ENCODE measurements at places on chromosomes 5 and 9.

DNA sequence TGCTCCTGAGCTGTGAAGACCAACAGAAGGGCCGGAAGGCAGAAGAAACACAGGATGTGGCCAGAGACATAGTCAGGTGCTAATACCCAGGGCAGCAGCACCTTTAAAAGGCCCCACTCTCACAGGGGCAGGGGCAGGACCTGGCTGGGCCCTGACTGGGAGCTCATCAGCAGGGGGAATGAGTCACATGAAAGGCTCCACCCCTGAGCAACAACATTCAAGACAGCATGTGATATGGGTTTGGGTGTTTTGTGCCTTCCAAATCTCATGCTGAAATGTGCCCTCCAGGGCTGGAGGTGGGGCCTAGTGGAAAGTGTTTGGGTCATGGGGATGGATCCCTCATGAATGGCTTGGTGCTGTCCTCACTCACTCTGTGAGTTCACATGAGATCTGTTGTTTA is 181.7 kb downstream of the ERCC6L2 start:
- no peak for DNase-seq

DNA sequence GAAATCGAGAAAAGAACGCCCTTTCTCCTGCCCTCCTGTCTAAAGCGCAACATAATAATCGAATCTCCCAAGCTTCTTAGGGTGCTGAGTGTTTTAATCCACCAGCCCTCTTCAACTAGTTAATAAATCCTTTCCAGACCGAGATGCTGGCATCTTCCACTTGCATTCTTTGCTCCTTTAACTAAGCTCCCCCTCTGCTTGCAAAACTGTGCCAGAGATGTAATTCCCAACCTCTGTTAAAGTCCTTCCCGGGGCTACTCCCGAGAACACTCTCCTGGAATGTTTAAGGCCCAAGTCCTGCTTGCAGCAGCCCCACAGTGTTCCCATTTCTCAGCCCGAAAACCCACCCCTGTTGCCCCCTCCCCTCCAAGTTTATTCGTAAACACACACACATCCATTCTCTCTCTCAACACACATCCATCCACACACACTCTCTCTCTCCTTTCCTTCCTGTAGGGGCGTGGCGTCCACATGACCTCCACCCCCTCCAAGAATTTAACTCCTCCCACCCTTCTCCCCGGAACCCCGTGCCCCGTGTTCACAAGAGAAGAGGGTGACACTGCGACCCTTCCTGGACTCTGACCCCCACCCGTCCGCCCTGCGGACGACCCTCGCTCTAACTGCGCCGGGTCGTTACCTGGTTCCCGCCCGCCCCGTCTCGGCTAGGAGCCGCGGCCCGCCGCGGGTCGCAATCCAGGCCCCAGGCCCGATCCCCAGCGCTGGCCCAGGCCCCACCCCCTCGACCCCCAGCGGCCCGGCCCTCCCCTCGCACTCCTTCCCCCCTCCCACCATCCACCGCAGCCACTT is 7.0 kb upstream of the MGAT1 start:
- peak; percentile 72 for DNase-seq

- no peak for DNase-seq
Observed at GRCh38 chr5:96004754-96005153, 43.1 kb upstream of the ELL2 start.

- no peak for DNase-seq
Observed at GRCh38 chr9:38372762-38373619, 19.5 kb upstream of the ALDH1B1 start.

GRCh38 chr9:76531231-76531780 is 72.3 kb downstream of the GCNT1 start:
- no peak for DNase-seq

- DNase-seq: no peak
Observed at GRCh38 chr5:172798422-172799215, 27.6 kb upstream of the DUSP1 start.

DNA sequence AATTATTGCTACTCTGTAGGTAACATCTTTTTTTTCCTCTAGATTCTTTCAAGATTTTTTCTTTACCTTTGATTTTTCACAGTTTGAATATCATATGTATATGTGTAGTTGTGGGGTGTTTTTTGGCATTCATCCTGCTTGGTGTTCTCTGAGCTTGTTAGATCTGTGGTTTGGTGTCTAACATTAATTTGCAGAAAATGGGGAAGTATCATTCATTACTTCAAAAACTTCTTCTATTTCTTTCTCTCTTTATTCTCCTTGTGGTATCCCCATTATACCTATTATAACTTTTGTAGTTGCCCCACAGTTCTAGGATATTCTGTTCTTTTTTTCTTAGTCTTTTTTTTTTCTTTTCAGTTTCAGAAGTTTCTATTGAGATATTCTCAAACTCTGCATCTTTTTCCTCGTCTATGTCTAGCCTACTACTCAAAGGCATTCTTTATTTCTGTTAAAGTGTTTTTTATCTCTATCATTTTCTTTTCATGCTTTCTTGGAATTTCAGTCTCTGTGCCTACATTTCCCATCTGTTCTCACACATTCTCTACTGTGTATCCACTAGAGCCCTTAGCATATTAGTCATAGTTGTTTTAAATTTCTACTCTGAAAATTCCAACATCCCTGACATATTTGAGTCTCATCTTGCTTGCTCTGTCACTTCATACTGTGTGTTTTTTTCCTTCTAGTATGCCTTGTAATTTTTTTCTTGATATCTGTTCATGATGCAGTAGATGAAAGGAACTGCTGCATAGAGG is 60.1 kb upstream of the GNA14 start:
- no peak for DNase-seq

DNA sequence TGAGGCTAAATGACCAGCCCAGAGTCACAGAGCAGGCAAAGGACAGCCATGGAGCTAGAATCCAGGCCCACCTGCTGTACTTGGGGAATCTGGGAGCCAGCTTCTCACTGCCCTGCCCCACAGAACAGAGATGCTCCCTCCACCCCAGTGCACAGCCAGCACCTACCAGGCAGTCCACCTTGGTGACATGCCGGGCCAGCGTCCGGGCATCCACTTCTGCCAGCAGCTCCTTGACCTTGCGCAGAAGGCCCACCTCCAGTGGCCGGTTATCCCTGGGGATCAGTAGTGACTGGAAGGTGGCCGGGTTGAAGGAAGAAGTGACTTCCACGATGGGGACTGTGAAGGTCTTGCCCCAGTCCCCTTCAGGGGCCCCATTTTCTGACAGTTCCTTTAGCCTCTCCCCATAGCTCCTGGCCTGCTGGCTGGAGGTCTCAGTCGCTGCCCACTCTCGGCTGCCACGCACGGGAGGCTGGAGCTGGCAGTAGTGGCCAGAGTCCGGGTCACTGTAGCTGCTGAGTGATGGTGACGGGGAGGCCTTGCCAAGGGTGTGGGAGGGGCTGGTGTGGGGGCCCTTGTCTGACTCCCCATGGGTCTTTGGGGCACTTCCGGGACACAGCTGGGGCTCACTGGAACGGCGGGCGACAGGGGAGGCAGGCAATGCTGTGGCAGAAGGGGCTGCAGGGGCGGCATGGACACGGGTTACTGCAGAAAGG is 9.5 kb upstream of the TOR2A start:
- no peak for DNase-seq

GRCh38 chr9:96551403-96551802 is 68.2 kb downstream of the CDC14B start:
- no peak for DNase-seq

- no peak for DNase-seq
Observed at GRCh38 chr5:33072726-33073125, 361.6 kb downstream of the NPR3 start.

DNA sequence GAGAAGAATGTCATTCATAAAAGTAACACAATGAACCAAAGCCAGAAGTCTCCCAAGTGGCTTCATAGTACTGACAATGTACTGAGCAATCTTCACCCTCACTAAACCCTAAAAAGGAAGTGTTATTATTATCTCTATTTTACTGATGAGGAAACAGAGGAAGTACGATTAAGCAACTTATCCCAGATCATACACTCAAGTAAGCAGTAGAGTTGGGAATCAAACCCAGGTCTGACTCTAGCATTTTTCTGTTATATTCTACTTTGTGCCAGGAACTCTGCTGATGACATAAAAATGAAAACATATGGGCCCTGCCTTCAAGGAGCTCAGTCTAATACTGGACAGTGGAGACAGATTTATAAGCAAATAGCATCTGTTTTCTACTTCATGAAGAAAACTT is 109.2 kb downstream of the RAPGEF6 start:
- no peak for DNase-seq

GRCh38 chr9:135736979-135737839 is 35.2 kb downstream of the KCNT1 start:
- DNase-seq: no peak

GRCh38 chr9:14437354-14438231 is 123.7 kb upstream of the NFIB start:
- DNase-seq: no peak

- DNase-seq: no peak
Observed at GRCh38 chr9:92247981-92248380, 45.5 kb downstream of the IARS1 start.

DNA sequence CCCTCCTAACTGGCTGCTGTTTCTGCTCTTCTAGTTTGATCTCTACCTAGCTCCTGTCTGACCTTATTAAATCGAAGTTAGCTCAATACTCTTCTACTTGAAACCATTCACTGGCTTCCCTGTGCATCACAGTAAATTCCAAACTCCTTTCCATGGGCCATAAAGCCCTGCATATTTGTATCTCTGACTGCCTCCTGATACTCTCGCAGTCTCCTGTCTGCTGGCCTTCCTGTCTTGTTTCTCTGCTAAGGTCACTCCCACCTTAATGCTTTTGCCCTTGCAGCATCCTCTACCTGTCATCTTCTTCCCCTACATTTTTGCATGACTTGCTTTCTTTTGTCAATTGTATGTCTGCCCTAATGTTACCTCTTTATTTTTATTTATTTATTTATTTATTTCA is 44.8 kb downstream of the SNCAIP start:
- DNase-seq: no peak

- DNase-seq: no peak
Observed at GRCh38 chr5:96924016-96924443, 11.8 kb upstream of the LNPEP start.

DNA sequence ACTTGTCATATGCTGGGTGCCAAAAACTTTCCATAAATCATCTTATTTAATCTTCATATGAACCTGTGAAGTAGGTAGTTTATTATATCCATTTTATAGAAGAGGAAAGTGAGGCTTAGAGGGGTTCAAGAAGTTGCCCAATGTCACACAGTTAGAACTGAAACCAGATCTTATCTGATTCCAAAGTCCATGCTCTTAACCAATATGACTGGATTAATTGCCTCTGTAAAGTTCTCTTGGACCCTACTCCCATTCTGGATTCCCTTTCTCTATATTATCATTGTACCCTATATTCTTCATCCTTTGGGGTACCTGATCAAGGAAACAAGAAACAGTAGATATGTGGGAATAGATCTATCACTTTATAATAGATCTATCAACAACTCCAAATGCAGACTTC is 64.5 kb upstream of the GCNT4 start:
- DNase-seq: no peak

GRCh38 chr9:17130291-17130690 is 4.5 kb upstream of the CNTLN start:
- DNase-seq: no peak

- no peak for DNase-seq
Observed at GRCh38 chr5:11045411-11045810, 284.4 kb upstream of the DAP start.

- DNase-seq: no peak
Observed at GRCh38 chr5:16345454-16345853, 120.1 kb downstream of the ZNF622 start.

Data from T-helper 17 cell (primary cell).